Stimulated activated CD4-positive, alpha-beta T cell treated with anti-CD3 and anti-CD28 coated beads, Interleukin-12 subunit alpha, Interleukin-12 subunit beta, amount 100 ng/mL, for 24 hours (primary cell): ENCODE measurements at places on chromosomes 2 and 18.

GRCh38 chr2:25316101-25316500 is 25.6 kb downstream of the DNMT3A start:
- no peak for DNase-seq

GRCh38 chr2:179954026-179954425 is 53.1 kb downstream of the CWC22 start:
- DNase-seq, result no peak

DNA sequence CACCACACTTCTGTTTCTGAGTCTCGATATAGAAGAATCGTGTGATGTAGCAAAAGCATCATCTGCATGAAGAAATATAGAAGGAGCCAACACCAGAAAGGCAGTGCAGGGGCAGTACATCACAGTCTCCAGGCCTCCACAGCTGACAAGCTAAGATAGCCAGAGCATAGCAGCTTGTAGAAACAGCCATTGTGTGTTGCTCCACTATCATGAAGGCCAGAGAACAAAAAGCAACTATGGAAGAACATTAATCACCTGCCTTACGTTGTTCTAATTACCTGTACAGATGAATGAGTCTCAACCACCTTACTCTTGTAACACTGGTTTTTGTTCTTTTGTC is 129.0 kb downstream of the RND3 start:
- no peak for DNase-seq

DNA sequence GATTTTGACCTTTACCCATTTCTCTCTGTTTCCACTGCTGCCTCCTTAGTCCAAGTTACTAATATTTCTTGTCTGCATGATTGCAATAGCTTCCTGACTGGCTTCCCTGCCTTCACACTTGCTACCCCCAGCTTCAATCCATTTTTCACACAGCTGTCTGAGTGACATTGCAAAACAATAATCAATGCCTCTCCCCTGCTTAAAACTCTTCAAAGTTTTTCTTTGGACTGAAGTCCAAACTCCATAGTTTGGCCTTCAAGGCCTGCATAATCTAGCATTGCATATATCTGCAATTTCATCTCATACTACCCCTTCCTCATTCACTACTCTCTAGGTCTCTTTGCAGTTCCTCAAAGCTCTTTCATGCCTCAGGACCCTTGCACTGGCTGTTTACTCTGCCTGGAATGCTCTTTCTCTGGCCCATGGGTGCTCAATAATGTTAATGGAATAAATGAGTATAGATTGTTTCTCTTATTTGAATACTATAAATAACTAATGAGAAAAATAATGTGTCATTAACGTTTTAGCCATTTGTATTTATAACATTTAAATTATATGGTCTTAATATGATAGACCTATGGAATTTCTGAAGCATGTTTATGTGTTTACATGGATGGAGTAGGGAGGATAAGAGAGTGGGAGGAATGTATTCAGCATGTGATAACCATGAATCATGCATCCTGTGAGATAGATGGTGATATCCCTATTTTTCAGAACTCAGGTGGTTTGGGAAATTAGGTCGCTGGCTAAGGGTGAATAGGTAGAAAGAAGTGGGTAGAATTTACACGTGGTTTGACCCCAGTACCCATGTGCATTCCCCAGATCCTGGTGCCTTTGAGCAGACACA is 5.7 kb upstream of the TMEM178A start:
- DNase-seq, result no peak

DNA sequence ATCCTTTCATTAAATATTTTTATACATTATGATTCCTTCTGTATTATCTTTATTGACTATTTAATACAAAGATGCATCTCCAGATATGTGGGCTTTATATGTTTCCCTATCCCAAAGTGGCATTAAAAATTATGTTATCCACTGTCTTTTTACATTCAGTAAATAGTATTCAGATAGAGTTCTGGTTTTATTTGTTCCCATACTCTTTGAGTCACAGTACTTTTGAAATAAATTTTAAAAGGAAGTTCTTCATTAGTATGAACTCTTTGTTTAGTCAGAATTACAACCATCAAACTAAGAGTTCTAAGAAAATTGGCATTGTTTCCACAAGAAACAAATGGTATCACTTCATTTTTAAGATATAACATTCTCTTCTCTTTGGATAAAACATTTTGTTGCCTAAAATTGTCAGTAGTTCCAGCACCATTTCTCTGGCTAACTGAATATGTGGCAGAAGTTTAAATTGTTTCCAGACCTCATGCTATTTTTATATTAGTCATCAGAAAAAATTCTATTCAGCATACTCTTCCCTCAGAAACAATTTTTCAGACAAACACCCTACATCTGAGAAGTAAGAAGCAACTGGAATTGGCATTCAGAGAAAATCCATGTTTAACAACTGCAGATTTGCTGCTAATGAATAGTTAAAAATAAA is 88.5 kb upstream of the COL5A2 start:
- no peak for DNase-seq

GRCh38 chr2:73070643-73071359 is 711 bp downstream of the SFXN5 start:
- peak; percentile 39 for DNase-seq
